ENCODE measurements at places on chromosomes 2 and 18.

DNA sequence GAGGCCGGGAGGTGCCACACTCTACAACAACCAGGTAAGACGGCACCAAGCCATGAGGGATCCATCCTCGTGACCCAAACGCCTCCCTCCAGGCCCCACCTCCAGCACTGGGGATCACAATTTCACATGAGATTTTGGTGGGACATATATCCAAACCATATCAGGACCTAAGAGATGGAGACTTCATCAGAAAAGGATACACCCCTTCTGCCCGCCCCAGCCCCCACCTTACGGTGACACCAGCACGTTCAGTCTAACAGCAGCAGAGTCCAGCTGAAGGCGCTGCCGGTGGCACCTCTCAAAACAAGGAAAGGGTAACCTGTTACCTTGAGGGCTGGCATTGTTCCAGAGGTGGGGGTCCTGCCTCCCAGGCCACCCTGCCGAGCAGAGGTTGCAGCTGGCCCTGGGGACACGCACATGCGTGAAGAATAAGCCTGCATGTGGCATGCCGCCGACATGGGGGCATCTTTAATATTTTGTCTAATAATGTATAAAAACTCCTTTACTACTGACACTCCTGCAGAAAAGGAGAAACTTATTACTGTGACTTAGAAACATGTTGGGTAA, 154.4 kb downstream of the GALR1 start:
- peaks cover 2% of the 10 kb centered on the region for H3K27me3 ChIP-seq
- no peak for DNase-seq
- no peak overlapping the region for H3K4me3 ChIP-seq
- no peak overlapping the region for H3K27ac ChIP-seq

GRCh38 chr2:224085811-224086210, 46.7 kb upstream of the SERPINE2 start:
- H3K27ac ChIP-seq, result no peak overlapping the region
- H3K4me3 ChIP-seq, result no peak overlapping the region
- no peaks in the 10 kb centered on the region for H3K27me3 ChIP-seq
- DNase-seq, result no peak

- no peak overlapping the region for H3K27ac ChIP-seq
- peaks cover 2% of the 10 kb centered on the region for H3K36me3 ChIP-seq
Observed at GRCh38 chr2:1686784-1687105, 57.6 kb downstream of the PXDN start.

DNA sequence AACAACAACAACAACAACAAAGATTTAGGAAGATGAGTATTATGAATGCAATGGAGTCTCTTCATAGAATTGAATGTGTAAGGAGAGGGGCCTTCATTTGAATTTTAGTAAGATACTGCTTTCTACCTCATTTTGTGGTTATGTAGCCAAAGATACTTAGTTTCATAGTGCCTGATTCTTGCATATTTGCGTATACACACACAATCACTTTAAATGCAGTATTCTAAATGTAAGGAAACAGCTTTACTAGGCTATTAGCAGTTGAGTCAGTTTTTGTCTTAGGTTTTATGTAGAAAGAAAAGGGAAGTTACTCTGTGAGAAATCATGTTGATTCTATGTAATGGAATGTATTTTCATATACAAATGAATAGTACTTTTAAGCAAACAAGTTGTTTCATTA, 80.5 kb downstream of the HAUS1 start:
- no peaks in the 10 kb centered on the region for H3K36me3 ChIP-seq
- H3K27ac ChIP-seq, result peak overlapping the region; percentile 43
- peaks cover 38% of the 10 kb centered on the region for H3K4me1 ChIP-seq
- H3K27me3 ChIP-seq, result no peaks in the 10 kb centered on the region
- no peak overlapping the region for H3K4me3 ChIP-seq

GRCh38 chr2:127400897-127401756, 13.4 kb upstream of the MAP3K2 start:
- H3K4me1 ChIP-seq, result no peaks in the 10 kb centered on the region
- no peak overlapping the region for H3K27ac ChIP-seq
- peaks cover 34% of the 10 kb centered on the region for H3K27me3 ChIP-seq
